ENCODE measurements at places on chromosomes 3 and 15.

DNA sequence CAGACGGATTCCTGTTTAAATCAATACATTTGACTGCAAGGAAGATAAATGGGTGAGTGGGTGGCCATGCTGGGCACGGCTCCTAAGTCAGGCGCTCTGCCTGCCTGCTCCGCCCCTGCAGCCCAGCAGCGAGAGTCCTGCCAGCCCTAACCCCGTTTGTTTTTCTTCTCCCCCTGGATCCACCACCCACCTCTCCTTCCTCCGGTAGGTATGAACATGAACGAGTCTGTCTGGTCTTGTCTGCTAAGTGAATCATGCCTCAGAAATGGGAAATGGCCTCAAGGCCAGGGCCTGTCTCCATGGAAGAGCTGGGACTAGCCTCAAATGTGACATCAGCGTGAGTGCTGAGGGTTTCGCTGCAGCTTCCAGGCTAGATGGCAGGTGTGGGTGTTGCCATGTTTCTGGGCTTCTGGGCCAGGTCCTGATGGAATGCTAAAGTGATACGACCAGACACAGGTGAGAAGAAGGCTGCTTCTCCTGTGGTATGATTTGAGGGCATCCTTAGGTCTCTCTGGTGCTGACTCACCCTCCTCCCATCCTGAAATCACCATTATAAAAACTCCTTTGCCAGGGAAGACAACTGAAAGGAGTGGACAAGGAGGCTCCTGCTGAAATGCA, 5.6 kb upstream of the FEM1B start:
- no peak for DNase-seq

DNA sequence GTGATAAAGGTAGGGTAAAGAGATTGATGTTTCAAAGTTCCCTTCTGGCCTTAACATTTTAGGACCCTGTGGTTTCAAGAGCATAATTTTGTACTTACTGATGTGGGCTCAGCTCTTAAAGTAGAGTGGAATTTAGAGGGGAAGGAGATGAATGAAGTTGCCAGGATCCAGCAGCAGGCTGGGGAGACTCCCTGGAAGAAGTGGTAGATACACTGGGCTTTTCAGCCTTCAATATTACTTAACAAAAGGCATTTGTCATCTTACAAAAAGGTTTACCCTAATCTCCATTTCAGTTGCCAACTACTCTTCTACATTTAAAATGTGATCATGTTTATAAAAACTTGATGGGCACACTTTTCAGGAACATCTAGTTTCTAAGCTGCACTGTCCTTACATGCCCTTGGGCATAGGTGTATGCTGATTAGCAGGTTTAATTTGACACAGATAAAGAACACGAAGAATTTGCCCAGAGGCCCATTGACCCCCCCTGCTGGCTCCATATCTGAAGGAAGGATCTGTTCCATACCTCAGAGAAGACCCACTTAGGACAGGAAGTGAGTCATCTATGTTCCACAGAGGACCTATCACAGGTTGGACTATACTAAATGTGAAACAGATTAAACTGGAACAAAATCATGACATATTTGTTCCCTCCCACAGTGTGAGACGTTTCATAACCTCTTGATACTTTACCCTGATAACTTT, 93.0 kb upstream of the LPP start:
- peak; percentile 37 for DNase-seq

- DNase-seq = no peak
These were observed 48.4 kb downstream of the SEMA5B start for GRCh38 chr3:122979211-122979610.

- no peak for DNase-seq
These were observed 249.7 kb downstream of the ADAMTS17 start for GRCh38 chr15:100092034-100092433.

DNA sequence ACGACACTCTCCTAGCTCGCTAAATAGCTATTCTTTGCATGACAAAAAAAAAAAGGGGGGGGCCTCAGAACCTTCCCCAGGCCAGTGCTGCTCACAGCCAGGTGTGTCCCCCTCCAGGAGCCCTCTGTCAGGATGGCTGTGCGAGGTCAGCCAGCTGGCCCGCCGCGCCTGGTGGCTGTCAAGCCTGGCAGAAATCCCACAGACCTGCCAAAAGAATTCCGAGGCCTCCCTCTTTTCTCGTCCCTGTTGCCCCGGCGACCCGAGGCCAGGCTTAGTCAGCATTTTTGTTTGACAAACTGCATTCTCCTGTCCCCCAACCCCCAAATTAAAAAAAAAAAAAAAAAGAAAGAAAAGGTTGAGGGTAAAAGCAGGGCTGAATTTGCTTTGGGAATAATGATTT, 61.9 kb downstream of the TM4SF4 start:
- no peak for DNase-seq

GRCh38 chr3:186094696-186095425, 14.0 kb downstream of the ETV5 start:
- DNase-seq = no peak

DNA sequence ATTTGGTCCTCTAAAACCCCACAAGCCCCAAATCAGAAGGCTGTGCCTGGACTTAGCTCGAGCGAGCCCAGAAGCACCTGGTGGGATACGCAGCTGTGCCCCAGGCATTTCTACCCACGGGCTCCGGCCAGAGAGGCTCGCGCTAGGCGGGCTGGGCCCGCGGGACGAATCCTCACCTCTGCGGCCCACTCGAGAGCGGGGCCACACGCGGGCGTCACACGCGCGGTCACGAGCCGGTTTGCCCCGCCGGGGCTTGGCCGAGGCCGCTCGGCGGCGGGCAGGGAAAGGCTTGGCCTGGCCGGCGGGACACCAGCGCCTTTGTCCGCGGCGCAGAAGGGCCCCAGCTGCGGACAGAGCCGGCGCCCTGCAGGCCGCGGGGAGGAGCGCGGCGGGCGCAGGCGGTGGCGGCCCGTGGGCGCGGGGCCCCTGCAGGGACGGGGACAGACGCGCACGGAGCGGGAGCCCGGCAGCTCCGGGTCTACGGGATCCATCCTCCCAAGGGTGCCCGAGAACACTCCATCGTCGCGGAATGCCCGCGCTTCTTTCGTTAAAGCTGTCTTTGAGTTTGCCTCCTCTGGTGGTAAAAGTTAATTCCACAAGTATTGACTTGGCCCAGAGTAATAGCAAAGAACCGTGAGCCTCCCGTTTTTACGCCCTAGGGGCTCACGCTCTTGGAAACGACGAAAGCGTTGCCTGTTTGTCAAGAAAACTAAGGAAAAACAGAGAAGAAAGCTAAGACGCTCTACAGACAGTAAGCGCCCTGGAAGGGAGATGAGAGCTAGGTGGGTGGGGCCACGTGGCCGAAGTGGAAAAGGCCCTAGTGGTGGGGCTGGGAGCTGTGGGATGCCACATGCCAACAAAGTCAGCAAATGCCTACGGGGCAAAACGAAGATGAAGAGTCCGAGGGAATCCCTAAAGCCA, 26.4 kb downstream of the TYRO3 start:
- DNase-seq = peak; percentile 38

GRCh38 chr3:103218146-103218545, 783.3 kb downstream of the ZPLD1 start:
- no peak for DNase-seq
